ENCODE measurements at places on chromosomes 16 and 17.

GRCh38 chr17:73532421-73532901 lies 111.8 kb downstream of the SDK2 start:
- DNase-seq = no peak

DNA sequence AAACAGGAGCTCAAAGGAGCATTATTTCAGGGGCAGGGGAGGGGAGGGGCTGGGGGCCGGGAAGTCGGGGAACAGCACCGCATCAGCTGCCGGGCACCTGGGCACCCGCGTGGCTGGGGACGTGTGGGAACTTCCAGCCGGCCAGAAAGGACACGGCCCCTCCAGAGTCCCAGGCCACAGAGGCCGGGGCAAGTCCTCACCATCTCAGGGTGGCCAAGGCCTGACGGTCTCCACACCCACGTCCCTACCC lies 1.1 kb downstream of the PGAP6 start:
- DNase-seq = no peak

GRCh38 chr17:16273929-16274339 lies 56.9 kb downstream of the PIGL start:
- no peak for DNase-seq

- no peak for DNase-seq
Observed at GRCh38 chr16:14286368-14287230, 215.5 kb downstream of the MRTFB start.

- peak; percentile 96 for DNase-seq
Observed at GRCh38 chr16:20806168-20807050, at the start of the genes ERI2 and REXO5. Gene ERI2 (minus strand): TSS chr16:20806472. CDS start chr16:20806430, 42 bp downstream. Gene REXO5 (plus strand): TSS chr16:20806527. CDS start chr16:20806954, 427 bp downstream.

- no peak for DNase-seq
Observed at GRCh38 chr16:85019659-85020245, 7.8 kb upstream of the KIAA0513 start.

DNA sequence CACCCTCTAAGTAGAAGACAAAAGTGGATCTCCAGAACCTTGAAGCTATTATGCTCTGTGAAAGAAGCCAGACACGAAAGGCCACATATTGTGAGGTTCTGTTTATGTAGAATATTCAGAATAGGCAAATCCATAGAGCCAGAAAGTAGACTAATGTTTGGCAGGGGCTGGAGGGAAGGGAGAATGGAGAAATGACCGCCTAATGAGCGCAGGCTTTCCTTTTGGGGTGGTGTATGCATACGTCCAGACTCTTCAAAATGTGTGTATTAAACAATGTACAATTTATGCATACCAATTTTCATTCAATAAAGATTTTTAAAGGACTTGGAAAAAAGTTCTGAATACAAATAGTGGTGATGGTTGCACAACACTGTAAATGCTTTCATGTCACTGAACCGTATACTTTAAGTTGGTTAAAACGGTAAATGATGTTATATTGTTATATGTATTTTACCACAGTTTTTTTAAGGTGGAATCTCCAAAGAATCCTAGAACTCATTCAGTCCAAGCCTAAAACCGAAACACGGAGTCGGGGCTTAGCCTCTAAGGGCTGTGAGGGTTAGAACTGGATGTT lies 397.4 kb downstream of the SOX9 start:
- no peak for DNase-seq

- peak; percentile 47 for DNase-seq
Observed at GRCh38 chr17:48037036-48037837, at the start of gene COPZ2. Gene COPZ2 (minus strand): TSS chr17:48037797. CDS start chr17:48037777, 20 bp downstream.

DNA sequence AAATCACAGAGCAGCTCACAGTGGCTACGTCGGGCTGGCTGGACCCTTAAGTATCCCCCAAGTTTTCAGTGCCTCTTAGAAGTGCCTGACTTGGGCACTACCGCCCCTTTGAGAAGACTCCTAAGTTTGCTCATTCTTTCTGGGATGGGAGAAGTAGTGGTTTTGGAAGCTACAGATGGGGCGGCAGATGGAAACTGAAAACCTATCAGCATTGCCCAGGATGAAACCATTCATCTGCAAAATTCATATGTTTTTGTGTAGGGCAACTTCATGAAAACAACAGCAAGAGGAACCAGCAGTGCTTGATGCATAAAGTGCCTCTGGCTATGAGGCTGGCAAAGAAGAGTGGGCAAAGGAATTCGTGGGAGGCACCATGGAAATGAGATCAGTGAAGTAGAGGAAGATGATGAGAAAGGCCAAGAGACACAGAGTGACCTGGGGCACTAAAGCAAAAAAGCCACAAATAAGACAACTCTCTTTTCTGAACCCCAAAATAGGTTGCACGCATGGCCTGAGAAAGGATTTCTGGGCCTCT lies 277.1 kb downstream of the XYLT1 start:
- no peak for DNase-seq

DNA sequence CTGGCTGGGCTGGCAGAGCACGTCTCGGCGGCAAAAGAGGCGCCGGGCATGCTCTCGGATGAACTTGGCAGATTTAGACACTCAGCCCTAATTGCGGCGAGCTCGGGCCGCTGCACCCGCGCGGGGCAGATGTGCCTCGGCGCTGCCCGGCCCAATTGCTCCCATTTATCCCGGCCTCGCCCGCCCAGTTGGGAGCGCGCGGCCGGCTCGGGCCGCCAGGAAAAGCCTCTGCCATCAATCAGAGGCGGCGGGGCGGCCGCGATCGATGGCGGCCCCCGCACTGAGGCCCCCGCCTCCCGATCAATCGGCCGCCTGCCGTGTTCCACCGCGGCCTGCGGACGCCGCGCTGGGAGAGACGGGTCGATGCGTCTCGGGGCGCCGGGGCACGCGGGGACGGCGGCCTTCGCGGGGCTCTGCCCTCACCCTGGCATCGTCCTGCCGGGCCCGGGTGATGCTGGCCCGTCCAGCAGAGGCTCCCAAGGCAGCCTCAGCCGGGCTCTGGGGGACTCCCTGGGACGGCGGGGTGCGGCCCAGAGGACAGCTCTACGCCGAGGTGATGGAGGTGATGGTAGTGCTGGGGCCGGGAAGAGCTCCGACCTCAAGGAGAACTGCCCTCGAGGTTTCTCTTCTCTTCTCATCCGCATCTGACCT lies 200.9 kb upstream of the N4BP1 start:
- DNase-seq = no peak

DNA sequence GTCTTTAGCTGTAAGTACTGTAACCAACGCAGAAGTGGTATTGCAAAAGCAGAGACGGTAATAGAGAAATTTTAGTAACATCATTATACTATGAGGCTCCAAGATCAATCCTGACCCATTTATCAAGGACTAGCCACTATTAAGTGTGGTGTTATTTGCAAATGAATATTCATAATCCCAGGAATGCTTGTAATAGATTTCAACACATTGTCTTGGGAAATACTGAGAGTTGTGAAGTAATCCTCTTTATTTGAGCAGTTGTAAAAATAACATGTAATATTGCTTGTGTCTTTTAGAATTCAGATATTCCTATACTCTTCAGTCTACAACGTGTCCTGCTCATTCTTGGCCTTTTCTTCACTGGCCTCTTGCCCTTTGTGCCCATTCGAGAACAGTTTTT lies 46.4 kb downstream of the GDPD1 start:
- peak; percentile 43 for DNase-seq

DNA sequence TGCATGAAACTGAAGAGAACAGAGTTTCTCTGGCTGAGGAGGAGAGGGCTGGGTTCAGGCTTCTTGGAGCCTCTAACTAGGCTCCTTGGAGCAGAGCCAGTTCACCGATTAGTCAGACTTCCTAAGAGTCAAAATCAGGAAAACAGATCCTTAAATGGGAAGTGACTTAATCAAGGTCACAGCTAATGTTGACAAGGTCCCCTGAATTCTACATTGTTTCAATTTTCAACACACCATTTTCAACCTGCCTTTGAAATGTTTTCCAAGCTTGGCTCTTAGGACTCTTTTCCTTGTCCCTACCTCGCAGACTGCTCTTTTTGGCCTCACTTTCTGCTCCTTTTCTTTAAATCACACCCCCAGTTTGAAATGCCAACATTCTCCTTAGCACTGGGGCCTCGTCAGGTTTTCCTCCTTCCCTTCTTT lies 16.3 kb downstream of the MYL4 start:
- DNase-seq = peak; percentile 90

- peak; percentile 79 for DNase-seq
Observed at GRCh38 chr17:61285526-61286320, 113.9 kb upstream of the TBX2 start.

GRCh38 chr16:88686439-88687253 lies at the start of gene SNAI3:
Gene SNAI3 (minus strand): TSS chr16:88686507. CDS start chr16:88686406, 101 bp downstream.
- DNase-seq = peak; percentile 54

DNA sequence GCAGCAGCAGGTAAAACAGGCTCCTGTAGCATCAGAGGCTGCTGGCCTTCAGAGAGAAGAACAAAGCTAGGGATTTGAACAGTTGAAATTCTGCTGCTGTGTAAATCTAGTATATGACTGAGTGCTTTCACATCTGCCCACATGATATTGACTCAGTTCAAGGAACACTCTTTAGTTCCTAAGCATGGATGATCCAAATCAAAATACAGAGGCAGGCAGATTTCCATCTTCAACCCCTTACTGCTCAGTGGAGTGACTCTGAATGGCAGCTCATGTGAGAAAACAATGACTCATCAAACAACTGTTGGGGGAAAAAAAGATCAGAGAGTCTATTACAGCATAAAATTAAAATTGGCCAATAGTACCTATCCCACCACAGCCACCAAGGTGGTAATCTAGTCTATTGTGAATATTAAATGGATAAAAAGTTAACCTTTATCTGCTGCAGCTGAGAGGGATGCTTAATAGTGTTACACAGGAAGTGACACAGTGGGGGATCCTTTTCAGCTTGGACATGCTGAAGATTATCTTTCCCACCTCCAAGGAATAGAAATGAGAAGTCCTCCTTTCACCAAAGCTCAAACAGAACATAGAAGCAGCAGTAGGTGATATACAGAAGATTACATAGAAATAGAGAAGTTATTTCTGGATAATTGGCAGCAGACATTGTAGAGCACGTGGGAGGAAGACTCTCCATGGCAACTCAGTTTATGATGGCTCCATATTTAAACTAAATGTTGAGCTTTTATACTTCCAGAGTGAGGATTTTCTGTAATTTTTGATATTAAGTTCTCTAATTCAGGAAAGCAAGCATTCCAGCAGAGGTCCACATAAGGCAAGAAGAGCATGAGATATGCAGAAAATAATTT lies 239.7 kb upstream of the ERCC4 start:
- no peak for DNase-seq

DNA sequence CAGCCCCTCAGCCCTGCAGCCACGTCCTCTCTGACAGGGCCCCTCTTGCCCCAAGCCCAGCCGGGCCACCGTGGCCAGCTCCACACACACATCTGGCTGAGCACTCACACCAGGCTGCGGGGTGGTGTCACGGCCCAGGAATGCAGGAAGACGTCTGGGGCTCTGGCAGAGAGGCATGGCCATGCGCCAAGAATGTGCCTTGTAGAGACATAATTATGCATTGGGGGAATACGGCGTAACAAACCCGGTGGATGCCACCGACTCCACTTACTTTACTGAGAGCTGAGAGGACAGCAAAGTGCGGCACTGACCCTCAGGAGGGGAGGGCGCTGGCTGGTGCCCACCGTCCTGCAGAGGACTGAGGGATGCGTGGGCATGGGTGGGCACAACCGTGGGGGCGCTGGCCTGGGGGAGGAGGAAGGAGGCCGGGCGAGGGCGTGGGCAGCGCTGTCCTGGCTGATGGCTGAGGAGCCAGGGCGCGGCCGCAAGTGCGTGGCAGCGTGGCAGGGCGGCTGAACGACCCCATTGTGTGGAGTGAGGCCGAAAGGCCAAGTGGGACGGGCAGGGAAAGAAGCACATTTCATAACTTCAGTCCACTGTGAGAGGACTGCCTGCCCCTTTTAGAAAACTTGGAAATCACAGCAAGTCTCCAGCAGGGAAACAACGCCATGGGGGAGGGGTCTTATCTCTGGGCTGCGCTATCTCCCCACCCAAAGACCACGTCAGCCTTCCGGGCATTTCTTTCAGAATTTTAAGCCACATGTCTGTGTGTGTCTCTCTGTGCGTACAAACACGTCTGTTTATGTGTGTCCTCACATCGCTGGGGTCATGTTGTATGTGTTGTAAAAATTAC lies 30.6 kb downstream of the METRNL start:
- DNase-seq = peak; percentile 85

- no peak for DNase-seq
Observed at GRCh38 chr16:635573-636205, 416 bp downstream of the METTL26 start.

DNA sequence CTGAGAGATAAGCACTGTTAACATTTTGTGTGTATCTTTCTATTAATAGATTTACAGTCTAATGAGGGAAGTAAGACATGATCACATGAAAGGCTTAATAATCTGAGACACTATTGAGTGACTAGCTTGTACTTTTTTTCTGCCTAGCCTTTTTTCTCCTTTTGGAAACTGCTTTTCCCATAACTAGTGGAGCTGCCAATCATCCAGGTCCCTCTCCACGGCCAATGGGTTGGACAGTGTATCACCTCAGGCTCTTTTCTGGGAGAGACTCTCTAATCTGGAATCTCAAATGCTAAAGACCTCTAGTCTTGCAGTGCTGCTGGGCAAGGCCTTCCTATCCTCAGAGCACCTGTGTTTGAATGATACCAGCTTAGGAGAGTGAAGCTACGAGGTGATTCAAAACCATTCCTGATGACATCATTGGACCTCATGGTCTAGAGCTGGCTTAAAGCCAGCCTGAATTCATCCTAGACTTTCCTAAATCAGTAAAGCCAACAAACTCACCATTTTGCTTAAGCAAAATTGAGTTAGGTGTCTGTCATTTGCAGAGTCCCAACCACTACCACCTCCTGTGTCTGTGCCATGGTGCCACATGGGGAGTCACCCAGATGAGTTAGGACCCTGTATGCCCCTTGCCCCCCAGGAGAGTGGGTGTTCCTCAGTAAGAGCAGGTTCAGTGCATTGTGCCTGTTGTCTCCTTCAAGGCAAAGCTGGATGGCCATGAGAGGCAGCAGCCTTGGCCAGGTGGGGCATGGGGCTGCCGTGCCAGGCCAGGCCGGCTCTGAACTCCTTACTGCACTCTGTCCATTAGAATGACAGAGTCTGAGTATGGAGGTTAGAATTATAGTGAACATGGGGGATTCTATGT lies 62.9 kb downstream of the SPECC1 start:
- no peak for DNase-seq

- peak; percentile 67 for DNase-seq
Observed at GRCh38 chr16:66250686-66251431, 115.6 kb upstream of the CDH5 start.

- DNase-seq = no peak
Observed at GRCh38 chr17:8746501-8747236, 2.0 kb upstream of the CCDC42 start.

- no peak for DNase-seq
Observed at GRCh38 chr17:36837195-36837938, 99.9 kb upstream of the LHX1 start.

- DNase-seq = peak; percentile 70
Observed at GRCh38 chr16:67163164-67163998, 1.2 kb upstream of the HSF4 start.

- peak; percentile 63 for DNase-seq
Observed at GRCh38 chr16:71807905-71808592, 585 bp downstream of the AP1G1 start.

DNA sequence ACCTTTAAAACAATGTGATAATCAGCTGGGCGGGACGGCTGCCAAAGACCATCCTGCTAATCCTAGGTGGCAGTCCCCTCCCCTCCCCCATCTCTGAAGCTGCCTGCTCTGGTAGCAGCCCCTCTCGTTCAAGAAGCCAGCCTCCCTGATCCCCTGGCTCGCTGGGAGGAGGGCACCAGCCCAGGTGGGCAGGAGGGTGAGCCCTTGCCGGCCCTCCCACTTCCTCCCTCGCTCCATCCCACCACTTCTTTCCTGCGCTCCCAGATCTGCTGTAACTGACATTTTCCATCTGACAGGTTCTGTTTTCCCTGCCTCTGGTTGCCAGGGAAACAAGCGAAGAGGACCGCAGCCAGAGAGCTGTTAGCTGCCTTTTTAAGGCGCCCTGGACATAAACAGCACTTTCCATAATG lies 155.7 kb upstream of the TNRC6C start:
- peak; percentile 17 for DNase-seq

GRCh38 chr17:29571486-29571882 lies 3.0 kb downstream of the TP53I13 start:
- no peak for DNase-seq
